ENCODE measurements at places on chromosomes 11 and 22.

DNA sequence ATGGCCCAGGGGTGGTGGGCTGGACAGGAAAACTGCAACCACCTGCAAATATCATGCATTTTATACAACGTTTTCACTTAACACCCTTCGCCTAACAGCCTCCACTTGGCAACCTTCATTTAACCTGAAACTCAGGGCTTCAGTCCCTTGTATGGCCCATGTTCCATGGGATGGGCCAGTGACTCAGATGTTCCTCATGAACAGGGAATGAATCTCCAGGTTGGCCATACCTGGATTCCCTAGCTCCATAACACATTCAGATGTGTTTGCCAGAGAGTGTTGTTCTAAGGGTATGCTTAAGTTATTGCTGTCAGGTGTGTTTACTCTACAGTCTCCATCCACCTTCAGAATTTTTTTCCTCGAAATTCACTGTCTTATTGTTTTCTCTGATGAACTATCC lies 316.9 kb downstream of the JRKL start:
- no peak for DNase-seq

DNA sequence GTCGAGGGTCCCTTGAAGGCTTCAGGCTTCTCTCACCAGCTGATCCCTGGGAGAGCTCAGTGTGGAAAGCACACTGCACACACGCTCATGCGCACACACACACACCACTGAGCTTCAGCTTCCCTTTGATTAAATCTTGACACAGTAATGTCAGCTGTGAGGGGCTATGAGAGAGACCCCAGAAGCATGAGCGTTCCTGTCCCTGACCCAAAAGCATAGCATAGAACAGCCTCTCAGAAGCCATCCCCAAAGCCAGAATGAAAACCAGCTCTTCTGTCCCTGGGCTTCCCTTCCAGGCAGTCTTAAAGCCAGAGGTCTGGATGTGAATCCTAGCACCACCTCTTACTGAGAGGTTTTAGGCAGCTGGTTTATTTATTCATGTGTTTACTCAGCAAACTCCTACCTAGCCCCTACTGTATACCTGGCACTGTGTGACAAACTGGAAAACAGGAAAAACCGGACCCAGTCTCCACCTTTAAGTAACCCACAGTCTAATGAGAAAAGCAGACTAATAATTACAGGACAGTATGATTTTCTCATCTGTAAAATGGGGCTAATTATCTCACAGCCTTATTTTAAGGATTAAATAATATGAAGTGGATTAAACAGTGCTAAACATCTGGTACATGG lies 15.9 kb downstream of the GALNT18 start:
- DNase-seq: no peak

DNA sequence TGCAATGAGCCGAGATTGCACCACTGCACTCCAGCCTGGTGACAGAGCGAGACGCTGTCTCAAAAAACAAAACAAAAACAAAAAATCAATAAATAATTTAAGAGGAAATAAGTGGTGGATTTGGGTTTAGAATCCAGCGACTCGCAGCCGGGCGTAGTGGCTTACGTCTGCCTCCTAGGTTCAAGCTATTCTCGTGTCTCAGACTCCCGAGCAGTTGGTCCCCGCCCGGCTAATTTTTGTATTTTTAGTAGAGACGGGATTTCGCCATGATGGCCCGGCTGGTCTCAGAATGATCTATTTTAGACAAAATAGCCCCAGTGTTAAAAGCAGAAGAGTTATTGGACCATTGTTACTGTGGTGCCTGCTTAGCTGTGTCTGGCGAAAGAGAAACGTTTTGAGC lies 29.8 kb downstream of the SNU13 start:
- DNase-seq: no peak

- DNase-seq: no peak
Measured at GRCh38 chr22:25668437-25668836, 73.6 kb upstream of the MYO18B start.

GRCh38 chr11:107859459-107860239 lies 1.1 kb upstream of the SLC35F2 start:
- DNase-seq: peak; percentile 70

GRCh38 chr11:115912484-115912945 lies 408.3 kb upstream of the CADM1 start:
- DNase-seq: no peak

GRCh38 chr11:78325274-78325781 lies 92.3 kb downstream of the GAB2 start:
- DNase-seq: no peak

- DNase-seq: peak; percentile 49
Measured at GRCh38 chr11:2205981-2206690, 34.5 kb upstream of the TH start.

DNA sequence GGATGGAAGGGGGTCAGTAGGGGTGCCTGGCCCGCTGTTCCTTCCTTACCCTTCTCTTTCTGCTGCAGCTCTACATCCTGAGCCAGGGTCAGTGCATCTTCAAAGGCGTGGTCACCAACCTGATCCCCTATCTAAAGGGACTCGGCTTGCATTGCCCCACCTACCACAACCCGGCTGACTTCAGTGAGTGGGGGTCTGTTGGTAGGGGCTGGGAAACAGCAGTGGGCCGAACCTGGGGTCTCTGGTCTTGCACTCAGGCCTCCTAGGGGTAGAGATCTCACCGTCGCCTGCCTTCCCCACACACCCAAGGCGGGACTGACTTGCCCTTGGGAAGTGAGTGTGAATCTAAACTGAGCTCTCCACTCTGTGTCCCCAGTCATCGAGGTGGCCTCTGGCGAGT lies 7.6 kb downstream of the ABCG4 start:
- DNase-seq: no peak

DNA sequence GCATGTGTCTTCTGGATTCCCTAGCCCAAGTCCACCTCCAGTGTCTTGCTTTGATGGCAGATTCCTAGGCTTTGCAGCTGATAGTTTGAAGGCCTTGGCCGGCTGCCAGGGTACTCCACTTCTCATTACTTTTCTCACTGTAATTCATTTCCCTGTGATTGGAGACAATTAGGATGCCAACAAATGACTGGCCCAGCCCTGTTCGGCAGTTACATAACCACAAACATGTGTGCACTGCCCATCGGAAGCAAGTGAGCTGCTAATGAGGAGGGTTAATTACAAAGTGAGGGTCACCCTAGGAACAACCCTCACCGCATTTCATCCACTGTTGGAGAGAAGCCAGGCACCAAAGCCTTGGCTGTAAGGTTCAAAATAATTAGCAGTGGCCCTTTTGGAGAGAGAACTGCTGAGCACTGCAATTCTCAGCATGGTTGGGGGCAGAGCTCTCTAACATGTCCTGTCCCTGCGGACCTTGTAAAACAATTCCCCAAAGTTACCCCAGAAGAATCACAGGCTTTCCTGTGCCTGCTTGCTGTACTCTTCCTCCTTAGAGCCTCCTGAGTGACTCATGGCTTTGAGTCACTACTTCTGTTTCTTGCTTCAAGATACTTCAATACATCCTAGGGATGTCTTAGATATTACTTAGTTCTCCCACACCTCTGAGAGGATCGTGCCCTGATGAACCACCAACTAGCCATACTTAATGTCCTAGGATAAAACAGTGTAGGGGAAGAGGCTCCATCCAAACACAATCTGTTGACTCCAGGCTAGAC lies 109.7 kb upstream of the GALNT18 start:
- DNase-seq: no peak

- no peak for DNase-seq
Measured at GRCh38 chr11:117657794-117658193, 139.2 kb downstream of the DSCAML1 start.

DNA sequence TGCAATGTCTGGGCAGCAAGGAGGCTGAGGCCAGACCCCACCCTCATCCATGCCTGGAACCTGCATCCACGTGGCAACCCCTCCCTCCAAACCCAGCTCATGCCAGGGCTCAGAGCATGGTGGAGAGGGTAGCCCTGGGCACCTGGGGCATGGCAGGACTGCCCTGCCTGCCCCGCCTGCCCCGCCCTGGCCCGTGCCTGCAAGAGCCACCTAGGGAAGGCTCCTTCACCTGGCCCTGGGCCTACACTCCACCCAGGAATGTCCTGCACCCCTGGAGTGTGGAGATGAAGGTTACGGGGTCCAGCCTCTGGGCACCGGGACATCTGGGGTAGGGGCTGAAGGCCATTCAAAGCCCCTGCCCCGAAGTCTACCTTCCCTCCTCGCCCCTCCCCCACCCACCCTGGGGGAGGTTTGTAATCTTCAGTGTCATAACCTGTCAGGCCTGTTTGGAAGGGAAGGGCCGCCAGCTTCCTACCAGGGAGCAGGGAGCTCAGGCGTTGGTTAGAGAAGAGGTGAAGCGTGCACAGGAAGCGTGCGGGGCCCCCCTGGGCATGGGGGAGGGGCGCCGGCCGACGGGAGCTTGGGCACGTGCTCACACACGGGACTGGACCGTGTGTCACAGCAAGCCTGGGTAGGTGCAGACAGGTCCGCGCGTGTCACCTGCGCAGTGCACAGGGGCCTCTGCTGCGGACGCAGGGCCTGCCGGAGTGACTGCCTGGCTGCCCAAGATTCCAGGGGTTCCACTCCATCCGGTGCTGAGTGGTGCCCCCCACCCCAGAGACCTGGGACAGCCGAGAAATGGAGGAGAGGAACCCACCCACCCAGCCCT lies 30.7 kb upstream of the TH start:
- no peak for DNase-seq

- no peak for DNase-seq
Measured at GRCh38 chr11:86818462-86819192, 18.3 kb downstream of the PRSS23 start.

- no peak for DNase-seq
Measured at GRCh38 chr11:108733479-108734116, 68.7 kb downstream of the DDX10 start.
